ENCODE measurements at places on chromosomes 12 and 14. TPM values are rescaled to one million over a fixed set of nuclear protein-coding genes. Genes with fewer than 3 reads are reported as not detected.

Gene NFATC4
- 0.07 TPM for total RNA-seq

Gene ANO4
- total RNA-seq, result not detected

Gene KLRG1
- 2.0 TPM for total RNA-seq

Gene CACNA1C
- total RNA-seq, result 0.03 TPM

Gene PRICKLE1
- total RNA-seq, result 1.1 TPM

Gene TTC9
- total RNA-seq, result 1.8 TPM

Gene A2ML1
- total RNA-seq, result not detected

Gene KRT82
- total RNA-seq, result not detected

Gene LRIG3
- total RNA-seq, result 6.2 TPM

Gene WIF1
- total RNA-seq, result not detected

Gene SOCS2
- total RNA-seq, result 26.8 TPM

Gene AICDA
- total RNA-seq, result 0.15 TPM

Gene LMNTD1
- total RNA-seq, result not detected

Gene KRT75
- total RNA-seq, result 0.29 TPM

Gene RTL1
- total RNA-seq, result 0.30 TPM

Gene KLRK1
- not detected for total RNA-seq

Gene SMCO2
- total RNA-seq, result 0.13 TPM

Gene SLC17A8
- not detected for total RNA-seq

Gene PIWIL1
- total RNA-seq, result not detected

Gene COQ6
- 26.4 TPM for total RNA-seq

Gene GPX2
- total RNA-seq, result 258 TPM

Gene GPR84
- 0.09 TPM for total RNA-seq

Gene IL22
- not detected for total RNA-seq

Gene P3H3
- 20.2 TPM for total RNA-seq

Gene RAD52
- 11.8 TPM for total RNA-seq

Gene SLC6A13
- total RNA-seq, result not detected

Gene ACSS3
- total RNA-seq, result not detected

Gene OVCH1
- total RNA-seq, result not detected

Gene TBX3
- 19.1 TPM for total RNA-seq

Gene MIP
- total RNA-seq, result 0.20 TPM

Gene KRT86
- total RNA-seq, result 41.1 TPM

Gene ATP2A2
- 297 TPM for total RNA-seq

Gene LYZ
- total RNA-seq, result not detected

Gene CMKLR1
- total RNA-seq, result not detected

Gene SLC41A2
- 21.9 TPM for total RNA-seq

Gene GUCY2C
- 0.01 TPM for total RNA-seq

Gene REC8
- total RNA-seq, result 4.9 TPM

Gene KCNA5
- total RNA-seq, result not detected

Gene C12orf54
- total RNA-seq, result not detected

Gene KCNC2
- not detected for total RNA-seq

Gene NPAS3
- total RNA-seq, result not detected

Gene SLC25A47
- total RNA-seq, result not detected

Gene ZBTB42
- total RNA-seq, result 3.5 TPM

Gene RNASE8
- not detected for total RNA-seq

Gene CAPZA3
- total RNA-seq, result not detected

Gene KRT72
- total RNA-seq, result not detected

Gene HOTAIR
- total RNA-seq, result 0.24 TPM

Gene MFAP5
- total RNA-seq, result not detected

Gene TNFRSF1A
- total RNA-seq, result 448 TPM

Gene SLC8A3
- not detected for total RNA-seq

Gene KERA
- total RNA-seq, result not detected

Gene MYBPC1
- total RNA-seq, result not detected

Gene TAS2R43
- total RNA-seq, result not detected

Gene TMEM229B
- 0.17 TPM for total RNA-seq

Gene ASB2
- total RNA-seq, result 3.5 TPM

Gene PROX2
- not detected for total RNA-seq
